ENCODE measurements at places on chromosomes 5 and 9.

GRCh38 chr9:111605041-111605559, 5.7 kb upstream of the PTGR1 start:
- DNase-seq: no peak

DNA sequence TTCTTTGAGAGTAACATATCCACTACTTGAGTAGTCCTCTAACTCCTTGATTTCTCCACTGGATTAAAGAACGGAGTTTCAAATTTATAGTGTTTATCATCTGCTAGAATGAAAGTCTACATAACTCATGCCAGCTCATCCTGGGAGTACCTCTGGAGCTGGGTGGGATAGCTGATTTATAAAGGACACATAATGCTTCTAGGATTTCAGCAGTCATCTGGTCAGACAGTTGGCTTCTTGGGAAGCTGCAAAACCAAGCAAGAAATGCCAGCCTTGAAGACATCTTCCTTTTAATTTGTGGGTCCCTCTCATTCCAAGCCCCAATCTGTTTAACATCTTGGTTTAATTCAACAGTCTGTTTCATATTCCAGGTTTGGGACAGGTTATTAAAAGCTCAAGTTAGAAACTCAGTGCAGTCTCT, 3.2 kb downstream of the GALNT10 start:
- no peak for DNase-seq

DNA sequence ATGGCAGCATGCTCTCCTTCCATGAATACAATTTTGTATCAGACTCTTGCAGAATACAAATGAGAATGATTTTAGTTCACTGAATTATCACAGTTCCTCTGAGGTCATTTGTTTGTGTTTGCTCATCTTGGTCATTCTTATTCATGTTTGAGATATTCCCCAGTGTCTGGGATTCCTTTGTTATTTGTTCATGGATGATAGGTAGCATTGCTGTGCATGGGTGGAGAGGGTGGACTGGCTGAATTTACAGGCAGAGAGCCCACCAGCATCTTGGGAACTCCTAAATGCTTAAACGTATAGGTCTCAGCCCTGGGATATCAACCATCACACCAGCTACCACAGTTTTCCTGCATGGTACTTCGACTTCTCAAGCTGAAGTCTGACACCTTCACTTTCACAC, 459.8 kb downstream of the CCDC171 start:
- no peak for DNase-seq

DNA sequence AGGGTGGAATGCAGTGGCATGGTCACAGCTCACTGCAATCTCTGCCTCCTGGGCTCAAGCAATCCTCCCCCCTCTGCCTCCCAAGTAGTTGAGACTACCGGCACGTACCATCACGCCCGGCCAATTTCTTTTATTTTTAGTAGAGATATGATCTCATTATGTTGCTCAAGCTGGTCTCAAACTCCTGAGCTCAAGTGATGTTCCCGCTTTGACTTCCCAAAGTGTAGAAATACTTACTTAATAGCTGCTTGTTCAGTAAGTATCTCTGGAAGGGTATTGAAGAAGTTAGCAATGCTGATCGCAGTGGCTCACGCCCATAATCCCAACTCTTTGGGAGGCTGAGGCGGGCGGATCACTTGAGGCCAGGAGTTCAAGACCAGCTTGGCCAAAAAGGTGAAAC, 35.7 kb upstream of the PLIN2 start:
- DNase-seq: no peak

GRCh38 chr5:32109236-32109635, 64.9 kb downstream of the GOLPH3 start:
- peak; percentile 61 for DNase-seq

DNA sequence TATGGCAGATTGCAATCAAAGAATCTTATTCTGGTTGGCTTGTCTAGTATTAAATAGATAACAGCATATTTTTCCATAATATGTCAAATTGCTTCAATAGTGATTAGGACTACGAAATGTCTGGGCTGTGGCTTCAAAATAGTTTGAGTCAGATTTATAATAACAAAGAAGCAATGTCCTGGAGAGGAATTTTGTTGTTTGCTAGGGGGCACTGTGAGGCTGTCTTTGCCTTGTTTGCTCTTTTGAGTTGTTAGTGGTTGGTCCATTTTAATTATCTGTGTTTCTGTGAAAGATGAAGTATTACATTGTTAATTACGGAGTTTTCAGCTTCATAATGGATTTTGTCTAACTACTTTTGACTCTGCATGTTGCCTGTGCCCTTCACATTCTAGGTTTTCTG, 713.6 kb downstream of the TLE4 start:
- DNase-seq: no peak

GRCh38 chr9:128145951-128146351, 3.3 kb upstream of the LCN2 start:
- no peak for DNase-seq

DNA sequence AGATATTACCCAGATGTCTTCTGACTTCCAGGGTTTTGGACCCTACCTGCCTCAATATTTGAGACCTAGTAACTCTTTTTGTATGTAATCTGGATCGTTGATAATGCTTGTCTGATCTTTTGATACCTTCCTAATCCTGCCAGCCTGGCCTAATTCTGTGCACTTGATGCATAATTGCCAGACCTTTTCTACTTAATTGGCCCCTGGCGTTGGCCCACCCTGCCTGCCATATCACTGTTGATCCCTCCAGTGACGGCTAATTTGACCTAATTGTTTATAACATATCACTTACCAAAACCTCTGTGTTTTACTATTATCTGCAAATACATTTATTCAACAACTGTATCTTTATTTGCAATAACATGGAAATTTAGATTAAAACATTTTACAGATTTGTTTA, 49.0 kb downstream of the SLC44A1 start:
- DNase-seq: no peak

GRCh38 chr9:120941046-120941770, 14.6 kb upstream of the TRAF1 start:
- DNase-seq: no peak

DNA sequence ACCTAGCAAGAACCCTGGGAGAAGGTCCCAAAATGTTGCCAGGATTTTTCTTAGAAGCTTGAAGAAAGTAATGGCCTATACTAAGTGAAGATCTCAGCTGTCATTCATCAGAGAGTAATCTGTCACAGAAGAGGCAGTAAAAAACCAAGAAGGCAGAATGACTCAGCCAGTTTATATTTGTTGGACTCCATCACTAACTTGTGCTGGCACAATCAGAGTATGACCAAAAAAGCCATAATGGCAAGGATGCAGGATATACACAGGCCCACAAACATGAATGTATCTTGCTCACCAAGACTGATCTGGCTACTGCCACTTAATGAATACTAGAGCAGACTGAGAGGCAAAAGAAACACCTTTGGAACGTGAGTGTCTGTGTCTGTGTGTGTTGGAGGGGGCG, 104.0 kb upstream of the POU5F2 start:
- no peak for DNase-seq

DNA sequence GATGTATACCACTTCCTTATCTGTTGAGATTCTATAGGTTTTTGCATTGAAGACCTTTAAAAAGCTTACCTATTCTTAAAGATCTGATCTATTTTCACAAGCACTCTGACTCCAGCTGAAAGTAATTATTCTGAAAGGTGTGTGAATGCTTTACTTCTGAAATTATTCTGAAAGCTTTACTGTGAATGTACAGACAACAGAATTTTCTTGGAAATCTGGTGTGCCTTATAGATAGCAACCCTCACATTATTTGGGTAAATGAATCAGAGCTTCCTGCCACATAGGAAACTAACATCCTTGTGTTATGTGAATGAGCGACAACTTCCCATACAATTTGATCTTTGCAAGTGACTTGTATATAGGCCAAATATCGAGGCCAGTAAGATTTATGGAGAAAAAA, 6.5 kb downstream of the CDO1 start:
- DNase-seq: peak; percentile 48

DNA sequence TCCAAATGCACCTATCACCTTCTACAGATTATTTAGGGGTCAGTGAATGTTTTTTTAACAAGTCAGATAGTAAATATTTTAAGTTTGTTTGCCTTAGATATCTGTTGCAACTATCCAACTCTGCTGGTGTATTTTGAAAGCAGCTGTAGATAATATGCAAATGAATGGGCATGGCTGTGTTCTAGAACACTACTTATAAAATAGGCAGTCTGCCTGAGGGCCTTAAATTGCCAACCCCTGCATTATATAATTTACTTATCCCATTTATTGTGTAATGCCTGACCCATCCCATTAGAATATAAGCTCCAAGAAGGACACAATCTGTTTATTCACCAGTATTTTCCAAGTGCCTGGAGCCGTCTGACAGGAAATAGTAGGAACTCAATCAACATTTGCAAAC, 149.0 kb downstream of the TTC39B start:
- DNase-seq: no peak

- DNase-seq: no peak
These were observed 51.3 kb downstream of the ANXA1 start for GRCh38 chr9:73202980-73203379.

DNA sequence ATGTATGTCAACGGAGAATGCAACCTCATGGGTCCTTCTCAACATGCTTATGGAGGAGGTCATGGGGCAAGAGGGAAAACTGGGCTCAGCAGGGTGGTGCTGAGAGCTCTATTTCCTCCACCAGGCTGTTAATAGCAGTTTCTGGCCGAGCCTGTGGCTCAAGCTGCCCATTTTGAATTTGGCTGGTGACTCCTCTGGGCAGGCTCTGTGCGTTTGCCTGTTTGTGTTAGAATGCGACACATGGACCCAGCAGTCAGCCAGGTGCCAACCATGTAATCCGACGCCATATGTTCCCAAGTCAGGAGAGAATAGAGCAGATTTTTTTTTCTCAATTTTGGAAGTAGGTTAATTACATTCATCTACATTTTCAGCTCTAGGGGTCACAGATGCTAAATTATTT, 387.7 kb upstream of the CLINT1 start:
- DNase-seq: no peak

- DNase-seq: no peak
These were observed 198.8 kb downstream of the AUH start for GRCh38 chr9:91162784-91163443.

GRCh38 chr5:53321073-53321472, 159.4 kb upstream of the FST start:
- no peak for DNase-seq

GRCh38 chr5:87503004-87503403, 90.3 kb upstream of the CCNH start:
- no peak for DNase-seq

- DNase-seq: no peak
These were observed 65.7 kb upstream of the C6 start for GRCh38 chr5:41279040-41279439.

- DNase-seq: peak; percentile 76
These were observed 467 bp upstream of the PHF19 start for GRCh38 chr9:120877276-120878034.

GRCh38 chr9:113499876-113500497, 36.5 kb downstream of the RGS3 start:
- DNase-seq: peak; percentile 26

DNA sequence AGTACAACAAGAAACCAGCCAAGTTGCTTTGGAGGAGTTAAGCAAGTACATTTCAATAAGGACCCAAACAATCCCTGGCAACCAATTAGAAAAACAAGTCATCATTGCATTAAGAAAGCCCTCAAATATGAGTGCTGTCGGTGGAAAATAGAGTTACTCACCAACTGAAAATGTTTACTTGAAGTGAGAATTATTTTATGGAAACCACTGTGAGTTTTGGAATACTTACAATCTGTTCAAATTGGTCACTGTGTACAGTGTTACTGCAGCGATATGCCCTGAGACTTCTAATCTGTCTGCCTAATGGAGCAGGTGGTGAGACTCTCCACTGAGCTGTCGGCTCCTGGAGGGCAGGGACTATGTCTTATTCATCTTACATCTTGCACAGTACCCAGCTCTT, 1073.2 kb upstream of the DMAC1 start:
- DNase-seq: no peak

DNA sequence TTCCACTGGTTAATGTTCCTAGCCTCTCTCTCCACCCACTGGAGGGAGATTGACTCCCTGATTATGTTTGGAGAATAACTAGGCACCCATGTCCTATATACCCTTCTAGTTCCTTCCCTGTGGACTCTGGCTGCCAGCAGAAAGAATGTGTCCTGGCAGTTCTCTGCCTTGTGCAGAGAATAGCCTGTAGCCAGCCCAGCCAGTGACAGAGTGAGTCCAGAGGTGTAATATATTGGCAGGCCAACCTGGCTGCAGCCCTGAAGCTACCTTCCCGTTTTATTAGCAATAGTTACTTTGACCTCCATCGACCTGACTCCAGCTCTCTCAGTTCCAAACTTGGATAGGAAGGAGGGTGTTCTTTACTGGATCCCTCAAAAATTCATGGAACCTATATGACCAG, 8.1 kb downstream of the SETD9 start:
- DNase-seq: no peak

GRCh38 chr9:71937070-71937625, 25.7 kb downstream of the C9orf85 start:
- DNase-seq: no peak

DNA sequence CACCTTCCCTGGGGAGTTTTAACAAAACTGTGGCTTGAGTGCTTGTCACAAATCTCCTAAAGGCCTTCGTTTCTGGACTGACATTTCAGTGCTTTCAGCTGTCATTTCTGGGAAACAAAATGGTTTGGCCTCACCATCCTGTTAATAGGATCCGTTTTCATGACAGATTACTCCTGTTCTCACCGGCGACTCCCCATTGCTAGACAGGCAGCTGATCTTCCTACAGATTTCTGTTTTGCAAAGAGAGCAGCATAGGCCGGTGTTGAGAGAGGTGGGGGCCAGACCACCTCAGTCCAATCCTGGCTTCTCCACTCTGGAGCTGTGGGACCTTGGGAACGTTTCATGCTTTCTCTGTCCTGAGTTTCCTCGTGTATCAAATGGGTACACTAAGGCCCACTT, 75.5 kb upstream of the OTULINL start:
- no peak for DNase-seq

DNA sequence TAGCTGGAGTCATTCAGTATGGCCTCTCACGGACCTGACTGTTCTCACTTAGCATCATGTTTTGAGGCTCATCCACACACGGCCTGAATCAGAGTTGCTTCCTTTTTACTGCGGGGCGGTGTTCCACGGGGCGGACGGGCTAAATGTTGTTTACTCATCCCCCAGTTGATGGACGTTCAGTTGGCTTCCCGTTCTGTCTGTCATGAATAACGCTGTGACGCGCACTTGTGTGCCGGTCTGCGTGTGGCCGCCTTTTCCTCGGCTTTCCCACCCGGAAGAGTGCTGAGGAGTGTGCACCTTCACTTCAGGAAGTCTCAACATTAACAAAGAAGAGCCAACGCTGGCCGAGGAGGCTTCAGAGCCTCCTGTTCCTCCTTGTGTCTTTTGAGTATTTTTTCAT, 39.0 kb upstream of the IRX4 start:
- no peak for DNase-seq

- no peak for DNase-seq
These were observed 92.4 kb upstream of the CPLX2 start for GRCh38 chr5:175778951-175779503.

DNA sequence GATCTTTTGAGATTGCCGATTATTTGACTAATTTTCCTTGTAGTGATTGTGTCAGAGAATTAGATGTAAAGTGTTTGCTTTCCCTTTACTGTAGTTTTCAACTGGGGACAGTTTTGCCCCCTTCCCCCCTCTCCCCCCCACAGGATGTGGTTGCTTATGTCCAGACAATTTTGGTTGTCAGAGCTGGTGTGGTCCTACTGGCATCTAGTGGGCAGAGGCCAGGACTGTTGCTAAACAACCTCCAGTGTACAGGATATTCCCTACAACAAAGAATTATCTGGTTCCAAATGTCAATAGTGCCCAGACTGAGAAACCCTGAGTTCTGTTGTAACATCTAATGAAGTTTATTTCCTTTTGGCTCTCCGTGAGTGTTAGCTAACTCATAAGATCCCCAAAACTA, 20.0 kb downstream of the TMEFF1 start:
- DNase-seq: no peak

- DNase-seq: peak; percentile 76
These were observed 4.4 kb downstream of the LRRC8A start for GRCh38 chr9:128886211-128886891.

All from endothelial cell of umbilical vein (primary cell).